IMR-90 (cell line): ENCODE measurements at places on chromosomes 12 and 14. TPM values are rescaled to one million over a fixed set of nuclear protein-coding genes. Genes with fewer than 3 reads are reported as not detected.

CMKLR1 gene
- not detected in 2 replicates for total RNA-seq

SOAT2 gene
- under 0.01 and 0.18 TPM in 2 replicates for total RNA-seq

STK38L gene
- 7.2 and 15.3 TPM in 2 replicates for total RNA-seq

NR1H4 gene
- not detected in 2 replicates for total RNA-seq

PTPRR gene
- 0.18 and 0.28 TPM in 2 replicates for total RNA-seq
